NT2/D1 (cell line): ENCODE measurements at places on chromosomes 11 and 22.

DNA sequence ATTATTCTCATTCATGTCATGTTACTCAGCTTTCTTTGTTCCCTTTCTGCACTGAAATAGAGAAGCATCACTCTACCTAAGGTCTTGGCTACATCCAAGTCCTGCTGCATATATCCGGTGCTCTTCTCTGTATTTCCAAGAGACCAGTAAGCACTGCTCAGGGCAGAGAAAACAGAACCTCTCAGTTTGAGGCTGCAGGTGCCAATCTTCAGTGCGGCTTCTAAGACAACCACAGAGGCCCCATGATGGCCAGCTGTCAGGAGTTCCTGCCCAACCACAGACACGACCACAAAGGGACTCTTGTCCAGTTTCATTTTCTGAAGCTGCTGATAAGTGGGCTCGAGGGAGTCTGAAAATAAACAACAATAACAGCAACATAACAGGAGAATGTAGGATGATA lies 378.4 kb upstream of the PITPNB start:
- DNase-seq: no peak

DNA sequence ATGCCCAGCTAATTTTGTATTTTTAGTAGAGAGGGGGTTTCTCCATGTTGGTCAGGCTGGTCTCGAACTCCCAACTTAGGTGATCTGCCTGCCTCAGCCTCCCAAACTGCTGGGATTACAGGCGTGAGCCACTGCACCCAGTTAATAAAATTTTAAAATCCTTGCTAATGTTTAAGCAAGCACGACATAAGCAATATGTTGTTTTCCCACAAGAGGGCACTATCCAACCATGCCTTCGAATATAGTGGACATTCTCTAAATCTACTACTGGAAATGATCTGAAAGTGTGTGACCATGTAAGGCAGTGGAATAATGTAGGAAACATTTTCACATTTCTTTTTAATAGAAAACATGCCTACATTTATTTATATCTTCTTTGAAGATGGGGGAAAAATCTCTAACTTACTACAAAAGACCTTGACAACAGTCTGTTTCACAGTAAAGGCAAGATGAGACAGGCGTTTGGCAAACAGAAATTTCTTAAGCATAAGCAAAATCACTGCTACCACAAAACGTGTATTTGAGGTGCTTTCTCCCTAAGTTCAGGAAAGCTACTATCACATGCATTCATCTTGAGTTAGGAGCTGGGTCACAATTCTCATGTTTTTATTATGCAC lies 38.2 kb downstream of the PITPNB start:
- DNase-seq: peak; percentile 18

DNA sequence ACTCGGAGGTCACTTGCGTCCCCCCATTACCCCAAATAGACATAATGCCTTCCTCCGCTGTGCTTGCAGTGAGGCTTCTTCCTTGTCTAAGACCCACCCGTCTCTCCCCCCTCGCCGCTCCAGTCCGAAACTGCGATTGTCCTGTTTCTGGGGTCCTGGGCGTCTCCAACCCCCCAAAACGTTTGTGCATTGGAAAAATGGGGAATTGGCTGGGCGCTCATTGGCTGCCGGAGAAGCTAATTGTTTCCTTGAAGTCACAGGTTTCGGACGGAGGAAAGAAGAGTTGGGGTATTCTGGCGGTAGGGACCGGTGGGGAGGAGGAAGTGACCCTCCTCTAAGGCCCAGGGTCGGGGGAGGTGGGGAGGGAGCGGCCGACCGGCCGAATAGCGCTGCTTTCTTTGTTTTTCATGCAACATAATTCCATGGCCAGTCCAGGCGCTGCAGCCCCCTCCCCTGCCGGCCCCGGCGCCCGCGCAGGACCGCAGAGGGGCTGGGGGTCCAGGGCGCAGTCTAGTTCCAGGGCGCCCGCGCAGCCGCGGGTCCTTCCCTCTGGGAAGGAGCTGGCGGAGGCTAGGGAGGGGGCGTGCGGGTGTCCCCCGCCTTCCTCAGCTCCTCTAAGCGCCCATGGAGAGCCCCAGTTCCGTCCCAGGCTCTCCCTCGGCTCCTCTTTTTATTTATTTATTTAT lies 12.7 kb upstream of the CPT1A start:
- DNase-seq: no peak

DNA sequence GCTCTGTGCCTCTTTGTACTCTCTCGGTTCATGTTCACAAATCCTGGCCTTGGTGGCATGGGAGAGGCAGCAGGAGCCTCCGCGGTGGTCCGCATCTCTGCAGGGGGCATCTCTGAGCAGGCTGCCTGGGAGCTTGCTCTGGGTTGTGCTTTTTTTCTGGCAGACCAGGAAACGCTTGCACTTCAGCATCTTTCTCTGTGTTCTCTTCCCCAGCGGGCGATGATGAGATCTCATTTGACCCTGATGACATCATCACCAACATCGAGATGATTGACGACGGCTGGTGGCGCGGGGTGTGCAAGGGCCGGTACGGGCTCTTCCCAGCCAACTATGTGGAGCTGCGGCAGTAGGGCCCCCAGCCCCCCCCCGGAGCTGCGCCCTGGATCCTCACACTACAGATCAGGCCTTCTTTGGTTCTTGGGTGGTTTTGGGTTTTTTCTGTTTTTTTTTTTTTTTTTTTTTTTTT lies 36.5 kb downstream of the CTTN start:
- no peak for DNase-seq

DNA sequence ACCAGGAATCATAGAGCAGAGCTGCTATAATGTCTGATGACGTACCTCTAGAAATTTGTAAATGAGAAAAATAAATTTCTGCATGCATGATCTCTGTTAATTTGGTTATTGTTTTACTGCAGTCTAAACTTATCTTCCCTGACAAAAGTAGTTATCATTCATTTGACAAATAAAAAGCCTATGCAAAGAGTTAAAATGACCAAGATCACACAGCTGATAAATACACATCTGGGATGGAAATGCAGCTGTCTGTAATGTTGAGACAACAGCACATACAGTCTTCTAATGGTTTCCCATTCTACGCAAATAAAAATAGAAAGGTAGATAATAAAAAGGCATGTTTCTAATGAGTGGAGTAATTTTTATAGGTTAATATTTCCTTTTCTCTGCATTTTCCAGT lies 225.1 kb upstream of the LUZP2 start:
- DNase-seq: no peak

- no peak for DNase-seq
Measured at GRCh38 chr11:13775471-13775870, 107.0 kb downstream of the FAR1 start.

DNA sequence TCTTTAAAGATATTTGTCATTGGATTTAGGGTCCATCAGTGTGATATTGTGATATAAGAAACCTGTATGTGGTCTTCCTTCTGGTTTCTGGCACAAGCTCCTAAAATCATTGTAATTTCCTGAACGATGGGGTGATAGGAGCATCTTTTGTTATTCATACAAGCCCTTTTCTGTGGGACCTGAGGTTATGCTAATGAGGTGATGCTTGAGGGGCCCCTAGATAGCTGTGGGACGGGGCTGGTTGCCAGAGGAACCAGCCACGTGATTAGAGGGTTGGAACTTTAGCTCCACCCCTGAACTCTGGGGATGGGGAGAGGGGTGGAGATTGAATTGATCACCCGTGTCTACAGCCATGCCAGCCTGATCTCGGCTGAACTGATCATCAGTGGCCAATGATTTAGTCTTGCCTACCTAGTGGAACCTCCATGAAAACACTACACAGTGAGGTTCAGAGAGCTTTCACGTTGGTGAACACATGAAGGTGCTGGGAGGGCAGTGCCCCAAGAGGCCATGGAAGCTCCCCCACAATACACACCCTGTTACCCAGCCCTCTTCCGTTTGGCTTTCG lies 62.8 kb downstream of the BCR start:
- DNase-seq: peak; percentile 78

DNA sequence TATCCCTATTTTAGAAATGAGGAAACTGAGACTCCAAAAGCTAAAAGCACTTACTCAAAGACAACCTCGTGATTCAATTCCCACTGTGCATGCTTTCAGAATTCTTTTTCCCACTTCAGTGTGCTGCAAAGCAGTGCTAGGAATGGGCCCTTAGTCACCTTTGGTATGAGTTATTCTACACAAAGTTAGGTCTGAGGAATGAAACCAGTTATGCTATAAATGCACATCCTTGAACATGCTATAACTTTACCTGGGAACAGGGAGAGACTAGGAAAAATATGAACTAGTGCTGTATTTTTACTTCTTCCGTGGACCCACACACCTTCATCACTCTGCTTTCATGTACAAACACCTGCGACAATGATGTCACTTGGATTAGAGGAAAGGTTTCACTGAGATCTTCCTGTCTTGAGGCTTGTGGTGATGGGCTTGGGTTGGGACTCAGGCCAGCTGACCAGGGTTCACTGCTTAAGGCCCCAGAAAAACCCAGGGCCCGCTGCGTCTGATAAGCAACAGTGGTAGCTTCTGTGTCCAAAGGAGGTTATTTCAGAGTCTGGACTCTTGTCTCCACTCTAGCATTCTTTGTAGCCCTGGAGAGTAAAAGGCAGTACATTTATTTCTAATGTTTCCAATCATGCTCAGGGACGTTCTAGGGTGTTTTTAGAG lies 81.6 kb downstream of the ZC3H12C start:
- no peak for DNase-seq
